ENCODE measurements at places on chromosomes 6 and 20.

DNA sequence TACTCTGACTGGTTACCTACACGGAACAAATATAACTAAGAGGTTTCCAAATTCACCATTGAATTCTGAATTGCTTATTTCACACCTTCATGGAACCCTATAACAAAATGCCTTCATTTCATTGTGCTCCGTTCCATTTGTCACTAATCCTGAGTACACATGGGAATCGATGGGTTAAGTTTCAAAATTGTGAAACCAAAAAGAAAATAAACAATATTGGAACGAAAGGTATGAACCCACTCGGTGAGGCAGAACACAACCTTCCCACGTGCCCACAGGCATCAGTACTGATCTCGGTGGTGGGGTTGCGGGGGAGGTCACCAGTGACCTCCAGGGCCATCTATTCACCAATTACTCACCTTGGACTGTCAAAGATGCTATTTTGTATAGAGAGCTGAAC, 34.0 kb downstream of the PLAGL1 start:
- no peak for DNase-seq

- DNase-seq: no peak
Measured at GRCh38 chr6:107699254-107699653, 124.9 kb downstream of the SCML4 start.

DNA sequence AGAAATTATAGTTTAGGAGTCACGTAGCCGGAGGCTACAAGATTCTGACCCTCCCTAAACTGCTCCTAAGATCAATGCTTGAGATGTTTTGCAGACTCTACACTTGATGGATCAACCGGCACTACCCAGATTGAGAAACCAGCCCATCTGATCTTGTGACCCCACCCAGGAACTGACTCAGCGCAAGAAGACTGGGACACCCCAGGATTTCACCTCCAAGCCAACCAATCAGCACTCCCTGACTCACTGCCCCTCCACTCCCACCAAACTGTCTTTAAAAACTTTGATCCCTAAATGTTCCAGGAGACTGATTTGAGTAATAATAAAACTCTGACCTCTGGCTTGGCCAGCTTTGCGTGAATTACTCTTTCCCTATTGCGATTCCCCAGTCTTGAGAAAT, 99.8 kb downstream of the OPRM1 start:
- DNase-seq: no peak

DNA sequence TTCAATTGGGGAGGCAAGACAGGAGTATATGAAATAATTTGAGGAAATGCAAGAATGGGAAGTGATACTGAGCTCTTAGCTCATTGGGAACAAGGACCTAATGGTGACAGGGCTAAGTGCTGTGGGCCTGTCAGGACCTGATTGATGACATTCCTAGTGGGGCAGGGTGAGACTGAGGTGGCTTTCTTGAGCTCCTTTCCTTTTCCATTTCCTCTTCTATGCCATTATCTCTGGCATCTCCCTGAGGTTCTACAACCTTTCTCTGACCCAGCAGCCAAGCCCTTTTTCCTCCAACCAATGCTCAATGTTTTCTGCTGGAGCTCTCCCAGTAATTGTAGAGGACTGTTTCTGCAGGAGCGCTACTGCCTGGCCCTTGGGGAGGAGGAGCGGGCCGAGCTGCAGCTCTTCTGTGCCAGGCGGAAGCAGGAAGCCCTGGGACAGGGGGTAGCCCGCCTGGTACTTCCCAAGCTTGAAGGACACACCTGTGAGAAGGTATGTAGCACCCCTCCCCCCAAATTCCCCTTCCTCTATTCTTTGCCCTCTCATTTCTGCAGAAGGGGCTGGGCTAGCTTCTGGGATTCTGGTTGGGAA, 2.8 kb upstream of the TOMM6 start:
- DNase-seq: no peak

DNA sequence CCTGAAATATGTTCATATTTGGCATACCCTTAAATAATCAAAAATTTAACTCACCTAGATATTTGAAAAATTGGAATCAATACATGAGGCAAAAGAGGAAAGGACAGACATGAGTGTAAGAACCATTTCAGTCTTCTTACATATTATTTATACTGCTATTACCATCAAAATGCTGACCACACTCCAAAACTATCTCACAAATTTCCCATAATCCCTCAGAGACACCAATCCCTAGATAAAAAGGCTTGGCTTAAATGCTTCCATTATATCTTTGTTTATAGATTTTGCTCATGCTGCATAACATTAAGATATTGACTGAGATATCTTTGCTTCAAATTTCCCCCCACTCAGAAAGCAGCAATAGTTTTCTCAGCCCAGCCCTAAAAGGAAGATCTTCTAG, 11.7 kb upstream of the NT5DC1 start:
- DNase-seq: no peak

DNA sequence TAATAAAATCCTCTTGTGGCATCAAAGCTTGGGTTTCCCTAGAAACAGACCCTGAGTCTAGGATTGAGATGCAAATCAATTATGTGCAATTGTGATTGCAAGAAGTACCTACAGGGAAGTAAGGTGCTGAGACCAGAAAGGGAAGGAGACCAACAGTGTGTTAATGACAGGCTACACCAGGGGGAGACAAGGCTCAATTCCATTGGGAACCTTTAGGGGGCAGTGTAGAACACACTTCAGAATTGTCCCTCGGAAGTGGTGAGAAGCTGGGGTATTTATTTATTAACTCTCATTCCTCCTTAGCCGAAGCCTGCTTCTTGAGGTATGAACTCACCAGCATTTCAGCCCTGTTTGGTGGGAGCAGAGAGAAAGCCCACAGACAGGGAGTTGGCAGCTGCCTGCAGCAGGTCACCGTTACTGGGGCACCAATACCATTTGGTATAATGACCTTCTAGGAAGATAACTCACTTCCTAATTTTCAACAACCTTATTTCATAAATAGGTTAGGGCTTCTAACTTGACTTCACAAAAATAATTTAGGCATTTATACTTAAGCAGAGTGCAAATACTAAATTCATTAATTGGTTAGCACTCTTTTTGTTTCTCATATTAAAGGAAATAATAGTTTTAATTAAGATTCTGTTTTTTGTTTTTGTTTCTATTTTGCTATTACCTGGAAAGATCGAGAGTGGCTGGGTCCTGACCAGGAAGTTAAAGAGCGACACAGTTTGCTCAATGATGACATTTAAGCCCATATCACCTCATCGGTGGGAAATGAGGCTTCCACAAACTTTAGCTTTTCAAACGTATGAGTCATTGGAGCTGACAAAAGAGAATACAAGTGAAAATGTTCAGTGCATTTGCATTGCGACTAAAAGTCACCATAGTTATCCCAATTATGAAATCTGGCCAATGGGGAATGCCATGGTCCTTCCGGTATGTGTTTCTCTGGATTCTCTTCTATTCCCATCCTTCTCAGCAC, 94.8 kb downstream of the BTBD3 start:
- DNase-seq: peak; percentile 41

GRCh38 chr6:8844968-8845367, 409.6 kb upstream of the SLC35B3 start:
- no peak for DNase-seq

- DNase-seq: peak; percentile 64
Measured at GRCh38 chr20:44733341-44734069, 12.2 kb upstream of the KCNK15 start.

DNA sequence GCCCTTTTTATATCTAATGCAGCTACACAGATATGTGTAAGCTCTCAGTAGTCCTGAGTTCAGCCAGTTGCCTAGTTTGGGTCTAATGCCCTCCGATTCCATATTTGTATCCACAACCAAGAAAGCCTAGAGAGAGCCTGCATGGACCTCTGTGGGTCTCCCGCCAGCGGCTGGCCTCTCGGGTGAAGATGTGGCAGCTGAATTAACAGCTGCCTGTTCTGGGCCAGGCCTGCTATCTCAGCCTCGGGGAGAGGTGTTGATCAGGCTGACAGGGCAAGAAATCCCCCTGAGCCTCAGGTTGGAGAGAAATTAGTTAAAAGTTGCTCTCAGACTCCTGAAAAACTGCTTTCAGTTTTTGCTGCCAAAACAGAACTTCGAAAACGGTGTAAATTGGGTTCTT, 19.8 kb downstream of the PTK7 start:
- no peak for DNase-seq

DNA sequence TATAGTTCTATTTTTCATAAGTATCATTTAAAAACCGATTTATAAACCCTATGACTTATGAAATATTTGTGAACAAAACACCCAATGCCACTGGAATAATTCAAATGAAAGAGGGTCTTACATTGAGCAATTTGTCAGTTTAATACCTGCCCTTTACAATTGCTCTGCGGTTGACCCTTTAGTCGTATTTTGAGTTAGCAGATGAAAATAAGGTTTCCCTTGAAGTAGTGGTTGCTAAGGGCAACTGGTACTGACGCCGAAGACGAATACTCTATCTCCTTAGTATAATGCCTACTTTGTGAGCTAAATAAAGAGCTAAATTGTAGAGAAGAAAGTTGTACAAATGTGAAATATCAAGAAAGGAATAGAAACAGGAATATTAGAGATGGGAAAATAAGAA, 69.4 kb downstream of the KCNQ5 start:
- DNase-seq: no peak

DNA sequence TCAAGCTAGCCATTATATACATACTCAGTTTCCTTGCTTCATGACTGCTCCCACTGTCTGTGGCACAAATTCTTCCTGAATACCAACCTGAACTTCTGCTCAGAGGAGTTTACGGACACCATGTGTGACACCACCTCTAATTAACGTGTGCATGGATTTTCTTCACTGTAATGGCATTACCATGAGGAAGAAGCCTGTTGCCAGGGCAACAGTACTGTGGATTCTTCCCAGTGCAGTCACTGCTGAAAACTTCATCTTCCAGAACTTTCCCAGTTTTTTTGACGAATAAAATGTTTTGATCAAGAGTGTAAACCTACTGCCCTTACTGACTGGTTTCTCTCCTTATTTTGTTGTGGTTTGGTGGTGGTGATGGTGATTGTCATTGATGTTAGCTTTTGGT, 444.3 kb upstream of the NRSN1 start:
- no peak for DNase-seq

GRCh38 chr6:163182696-163183095, 231.8 kb upstream of the QKI start:
- no peak for DNase-seq

- DNase-seq: no peak
Measured at GRCh38 chr6:170080828-170081371, 210.0 kb downstream of the DLL1 start.

GRCh38 chr6:14231501-14232280, 114.1 kb downstream of the CD83 start:
- DNase-seq: no peak

DNA sequence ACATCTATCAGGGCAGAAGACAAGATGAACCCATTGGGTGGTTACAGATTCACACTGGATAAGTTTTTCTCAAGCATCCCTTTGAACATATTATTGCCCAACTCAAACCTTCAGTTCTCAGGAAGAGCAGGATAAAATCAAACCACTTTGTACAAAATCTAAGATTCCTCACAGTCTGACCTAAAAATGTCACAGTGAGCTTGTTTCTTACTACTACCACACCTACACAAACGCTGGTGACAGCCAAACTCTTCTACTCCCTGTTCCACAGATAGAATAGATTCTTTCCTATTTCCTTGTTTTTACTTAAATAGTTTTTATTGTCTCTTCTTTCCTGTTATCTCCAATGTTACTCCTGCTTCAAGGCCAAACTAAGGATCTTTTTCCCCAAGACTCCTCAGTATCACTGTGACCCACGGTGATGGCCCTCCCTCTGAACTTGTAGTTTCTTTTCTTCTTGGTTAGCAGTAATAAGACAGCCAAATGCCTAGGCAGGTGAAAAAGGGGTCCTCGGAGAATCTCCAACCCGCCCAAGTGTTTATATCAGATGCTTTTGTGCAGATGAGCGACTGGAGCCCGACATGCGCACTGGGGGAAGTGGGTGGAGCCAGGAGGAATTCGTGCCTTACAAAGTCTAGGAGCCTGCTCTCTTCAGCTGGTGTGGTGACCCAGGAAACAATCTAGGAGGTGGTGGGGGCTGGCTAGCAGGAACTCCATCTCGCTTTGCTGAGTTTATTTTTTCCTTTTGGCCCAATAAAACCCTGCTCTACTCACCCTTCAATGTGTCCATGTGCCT, 53.4 kb downstream of the SEL1L2 start:
- no peak for DNase-seq

- DNase-seq: no peak
Measured at GRCh38 chr6:157438611-157439111, 57.7 kb downstream of the ZDHHC14 start.

GRCh38 chr6:116118608-116119007, 7.3 kb downstream of the COL10A1 start:
- peak; percentile 57 for DNase-seq

DNA sequence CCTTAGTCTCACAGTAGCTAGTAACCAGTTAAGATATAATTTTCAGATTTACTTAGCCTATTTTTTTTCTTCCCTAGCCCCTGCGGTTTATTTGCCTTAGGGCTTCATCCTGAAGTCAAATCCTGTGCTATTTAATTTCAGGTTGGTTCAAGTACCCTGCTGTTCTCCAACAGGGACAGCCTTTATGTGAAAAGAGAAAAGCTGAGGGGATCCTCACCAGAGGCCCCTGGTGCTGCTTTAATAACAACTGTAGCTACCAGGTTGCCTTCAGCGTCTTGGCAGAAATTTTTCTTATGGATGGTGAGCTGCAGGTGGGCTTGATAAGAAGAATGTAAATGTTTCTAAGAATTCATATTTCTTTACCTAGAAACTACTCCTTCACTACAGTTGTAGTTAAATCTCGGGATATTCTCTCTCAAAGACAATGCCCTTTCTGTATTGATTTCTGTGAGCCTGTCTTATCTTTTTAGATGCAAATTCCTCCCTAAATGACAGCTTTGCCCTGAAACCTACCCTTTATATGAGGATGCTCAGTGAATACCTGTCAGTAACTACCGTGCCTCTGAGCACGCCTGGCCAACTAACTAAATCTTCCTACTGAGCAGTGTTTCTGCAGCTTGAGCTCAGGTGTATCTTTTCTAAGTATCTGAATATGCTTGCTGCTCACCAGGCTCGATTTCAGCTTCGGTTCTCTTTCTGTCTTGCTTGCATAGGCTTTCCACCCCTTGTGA, 320.5 kb downstream of the MMUT start:
- DNase-seq: no peak

DNA sequence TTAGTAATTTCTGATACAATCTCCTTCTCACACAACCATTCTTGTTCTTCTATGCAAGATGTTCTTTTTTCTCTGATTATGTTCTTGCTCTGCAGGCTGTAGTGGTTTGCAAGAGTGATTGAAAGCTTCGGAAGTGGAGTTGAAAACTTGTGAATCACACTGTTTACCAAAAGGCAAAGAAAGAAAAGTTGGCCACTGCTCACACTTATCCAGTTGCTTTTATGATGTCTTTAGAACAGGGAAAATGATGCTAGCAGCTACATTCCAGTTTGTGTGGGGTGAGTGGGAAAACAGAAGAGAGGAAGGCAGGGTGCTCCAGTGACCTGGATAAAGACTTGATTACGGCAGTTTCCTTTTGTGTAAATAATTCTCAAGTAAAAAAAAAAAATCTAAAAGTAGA, 583.3 kb downstream of the TENT5A start:
- no peak for DNase-seq

GRCh38 chr20:49832632-49833327, 20.2 kb downstream of the SLC9A8 start:
- no peak for DNase-seq
